Effector memory CD8-positive, alpha-beta T cell (primary cell): ENCODE measurements at places on chromosomes 13 and 19.

GRCh38 chr13:27592865-27593264 lies 27.5 kb downstream of the LNX2 start:
- no peak for DNase-seq

DNA sequence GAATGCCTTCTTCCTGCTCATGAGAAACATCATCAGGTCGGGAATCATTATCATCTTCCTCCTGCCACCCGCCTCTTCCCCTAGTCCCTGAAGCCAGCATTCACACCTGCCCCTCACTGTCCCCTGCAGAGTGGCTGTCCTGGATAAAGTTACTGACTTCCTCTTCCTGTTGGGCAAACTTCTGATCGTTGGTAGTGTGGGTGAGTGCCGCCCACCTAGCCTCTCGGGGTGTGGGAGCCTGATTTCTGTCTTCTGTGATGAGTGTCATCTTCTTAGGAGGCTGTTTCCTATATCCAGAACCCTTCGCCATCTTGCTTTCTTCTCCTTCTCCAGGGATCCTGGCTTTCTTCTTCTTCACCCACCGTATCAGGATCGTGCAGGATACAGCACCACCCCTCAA lies 12.5 kb downstream of the SLC44A2 start:
- DNase-seq = no peak

- DNase-seq = no peak
These were observed 308.9 kb upstream of the SLITRK1 start for GRCh38 chr13:84191139-84191538.

- DNase-seq = no peak
These were observed at the start of gene ZNF728 for GRCh38 chr19:23002690-23003422. Gene ZNF728 (minus strand): TSS chr19:23003176. CDS start chr19:23003030, 146 bp downstream.

GRCh38 chr13:83907196-83907989 lies 25.1 kb upstream of the SLITRK1 start:
- DNase-seq = no peak

DNA sequence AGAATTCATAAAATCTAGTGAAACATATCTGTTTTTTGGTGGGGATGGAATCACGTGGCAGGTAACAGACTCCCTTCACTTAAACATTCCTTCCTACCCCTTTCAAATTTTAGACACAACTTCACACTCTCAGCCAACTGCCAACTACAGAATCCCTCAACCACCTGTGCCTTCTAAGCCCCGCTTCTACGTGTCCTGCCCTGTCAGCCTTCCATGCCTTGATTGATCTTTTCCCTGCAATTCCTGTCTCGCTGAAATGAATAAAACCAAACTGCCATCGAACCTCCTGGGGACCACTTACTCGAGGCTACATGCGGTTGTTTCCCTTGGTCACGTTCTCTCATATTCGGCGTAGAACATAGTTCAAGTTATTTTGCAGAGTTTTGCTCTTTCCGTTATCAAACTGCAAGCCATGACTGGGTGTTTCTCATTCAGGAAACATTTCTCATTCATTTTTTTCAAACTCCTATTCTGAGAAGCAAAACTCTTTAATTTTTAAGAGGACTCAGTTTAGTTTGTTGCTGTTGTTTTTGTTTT lies 1.1 kb downstream of the ZNF625 start:
- DNase-seq = no peak

- peak; percentile 64 for DNase-seq
These were observed 1.9 kb upstream of the LMTK3 start for GRCh38 chr19:48513289-48514122.

DNA sequence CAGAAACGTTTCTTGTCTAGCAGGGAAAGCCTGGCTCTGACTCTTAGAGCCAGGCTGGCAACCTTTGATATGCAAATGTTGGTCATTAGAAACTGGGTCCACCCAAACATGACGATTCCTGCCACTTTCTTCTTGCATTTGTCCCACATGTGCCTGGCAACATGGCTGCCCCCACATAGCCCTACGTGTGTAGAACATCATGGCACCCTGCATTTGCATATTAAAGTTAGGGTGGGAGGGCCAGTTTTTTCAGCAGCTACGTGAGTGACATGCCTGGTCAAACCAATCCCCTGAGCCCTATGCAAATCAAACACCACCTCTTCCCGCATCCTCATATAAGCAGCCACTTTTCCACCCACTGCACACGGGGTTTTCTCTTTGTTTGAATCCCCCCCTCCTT lies 95.0 kb downstream of the LIG4 start:
- DNase-seq = no peak

DNA sequence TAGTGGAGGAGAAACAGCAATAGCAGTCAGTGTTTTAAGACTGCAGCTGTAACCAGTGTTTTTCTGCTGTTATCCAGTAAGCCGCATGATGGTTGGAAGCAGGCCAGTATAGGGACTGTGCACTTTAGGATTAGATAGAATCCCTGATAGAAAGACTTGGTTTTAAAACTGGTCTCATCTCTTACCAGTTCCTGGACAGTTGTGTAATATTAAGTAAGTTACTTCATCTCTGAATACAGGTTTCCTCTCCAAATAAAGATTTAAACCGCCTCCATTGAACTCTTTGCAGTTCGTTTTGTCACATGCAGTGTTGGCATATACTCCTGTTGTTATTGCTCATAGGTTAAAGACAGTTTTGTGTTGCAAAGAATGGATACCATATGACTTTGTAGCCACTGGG lies 25.6 kb downstream of the URI1 start:
- no peak for DNase-seq

GRCh38 chr13:89897681-89898080 lies 1449.8 kb upstream of the MIR17HG start:
- DNase-seq = no peak

- no peak for DNase-seq
These were observed 103.5 kb upstream of the TSC22D1 start for GRCh38 chr13:44679597-44679996.

DNA sequence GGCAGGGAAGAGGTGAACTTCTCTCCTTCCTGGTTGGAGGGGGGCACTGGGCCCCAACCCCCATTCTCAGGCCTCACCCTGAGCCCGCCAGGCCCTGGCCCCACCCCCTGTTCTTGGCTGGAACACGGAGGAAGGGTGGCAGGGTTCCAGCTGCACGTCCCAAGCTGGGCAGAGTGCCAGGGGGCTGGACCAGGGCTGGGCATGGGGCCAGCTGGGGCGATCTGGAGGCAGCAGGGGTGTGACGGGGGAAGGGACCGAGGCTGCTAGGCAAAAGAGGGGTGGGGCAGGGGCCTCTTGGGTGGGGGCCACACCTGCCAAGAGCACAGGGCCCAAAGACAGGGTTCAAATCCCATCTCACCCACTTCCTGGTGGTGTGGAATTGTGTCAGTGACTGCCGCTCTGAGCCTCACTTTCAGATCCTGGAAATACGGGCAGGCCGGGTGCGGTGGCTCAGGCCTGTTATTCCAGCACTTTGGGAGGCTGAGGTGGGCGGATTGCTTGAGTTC lies 2.2 kb downstream of the HIF3A start:
- DNase-seq = no peak

DNA sequence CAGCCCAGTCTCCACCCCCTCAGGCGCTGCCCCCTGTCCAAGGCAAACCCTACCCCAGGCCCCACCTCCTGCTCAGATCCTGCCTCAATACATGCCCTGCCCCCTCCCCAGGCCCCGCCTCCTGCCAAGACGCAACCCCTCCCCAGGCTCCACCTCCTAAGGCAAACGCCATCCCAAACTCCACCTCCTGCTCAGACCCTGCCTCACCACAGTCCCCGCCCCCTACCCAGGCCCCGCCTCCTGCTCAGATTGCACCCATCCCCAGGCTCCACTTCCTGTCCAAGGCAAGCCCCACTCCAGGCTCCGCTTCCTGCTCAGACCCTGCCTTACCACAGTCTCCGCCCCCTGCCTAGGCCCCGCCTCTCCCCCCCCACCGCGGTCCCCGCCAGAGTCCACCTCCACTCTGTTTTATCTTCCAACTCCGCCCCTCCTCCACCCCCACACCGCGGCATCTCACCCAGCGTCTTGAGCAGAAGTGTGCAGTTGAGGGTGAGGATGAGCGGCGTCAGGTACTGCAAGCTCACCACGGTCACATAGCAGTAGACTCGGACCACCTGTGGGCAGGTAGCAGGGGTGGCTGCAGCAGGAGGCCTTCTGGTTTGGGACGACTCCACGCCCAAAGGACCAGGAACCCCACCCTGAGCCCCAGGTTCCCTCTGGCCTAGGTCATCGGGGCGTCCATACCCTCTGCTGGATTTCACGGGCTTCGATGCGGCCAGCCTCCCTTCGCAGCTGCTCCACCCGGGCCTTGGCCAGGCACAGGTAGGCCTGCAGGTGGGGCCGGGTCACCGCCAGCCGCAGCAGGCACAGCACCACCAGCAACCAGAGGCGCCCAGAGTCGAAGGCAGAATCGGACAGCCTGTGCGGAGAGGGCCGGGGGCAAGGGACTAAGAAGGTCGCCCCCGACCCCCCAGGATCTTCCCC lies 17.7 kb downstream of the TMEM161A start:
- no peak for DNase-seq

DNA sequence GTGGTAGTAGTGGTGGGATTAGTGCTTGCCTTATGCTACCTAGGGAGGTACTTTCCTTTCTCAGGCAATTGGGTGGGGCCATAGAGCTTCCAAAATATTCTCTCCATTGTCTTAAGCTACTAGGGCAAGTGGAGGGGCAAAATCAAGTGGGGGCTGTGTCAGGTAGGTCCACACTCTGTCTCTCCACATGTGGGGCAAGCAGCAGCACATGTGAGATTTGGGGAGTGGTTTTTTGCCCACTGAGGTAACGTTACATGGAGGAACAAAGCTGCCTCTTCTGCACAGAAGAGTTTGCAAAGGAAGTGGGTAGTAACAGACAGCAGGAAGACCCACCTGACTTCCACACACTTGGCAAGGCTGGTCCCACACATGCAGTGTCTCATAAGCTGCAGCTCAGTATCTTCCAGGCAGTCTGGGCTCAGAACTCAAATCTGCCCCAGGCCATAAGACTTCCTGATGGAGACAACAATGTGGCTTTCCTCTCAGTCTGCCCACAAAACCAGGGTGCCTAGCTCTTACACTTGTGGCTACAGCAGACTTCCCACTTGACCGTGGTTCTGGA lies 1581.5 kb upstream of the PCDH20 start:
- DNase-seq = no peak

GRCh38 chr13:78960881-78961280 lies 301.9 kb upstream of the OBI1 start:
- DNase-seq = no peak

- DNase-seq = no peak
These were observed 5.8 kb downstream of the CD320 start for GRCh38 chr19:8302357-8302691.

GRCh38 chr13:37457612-37458011 lies 141.0 kb downstream of the POSTN start:
- DNase-seq = no peak

DNA sequence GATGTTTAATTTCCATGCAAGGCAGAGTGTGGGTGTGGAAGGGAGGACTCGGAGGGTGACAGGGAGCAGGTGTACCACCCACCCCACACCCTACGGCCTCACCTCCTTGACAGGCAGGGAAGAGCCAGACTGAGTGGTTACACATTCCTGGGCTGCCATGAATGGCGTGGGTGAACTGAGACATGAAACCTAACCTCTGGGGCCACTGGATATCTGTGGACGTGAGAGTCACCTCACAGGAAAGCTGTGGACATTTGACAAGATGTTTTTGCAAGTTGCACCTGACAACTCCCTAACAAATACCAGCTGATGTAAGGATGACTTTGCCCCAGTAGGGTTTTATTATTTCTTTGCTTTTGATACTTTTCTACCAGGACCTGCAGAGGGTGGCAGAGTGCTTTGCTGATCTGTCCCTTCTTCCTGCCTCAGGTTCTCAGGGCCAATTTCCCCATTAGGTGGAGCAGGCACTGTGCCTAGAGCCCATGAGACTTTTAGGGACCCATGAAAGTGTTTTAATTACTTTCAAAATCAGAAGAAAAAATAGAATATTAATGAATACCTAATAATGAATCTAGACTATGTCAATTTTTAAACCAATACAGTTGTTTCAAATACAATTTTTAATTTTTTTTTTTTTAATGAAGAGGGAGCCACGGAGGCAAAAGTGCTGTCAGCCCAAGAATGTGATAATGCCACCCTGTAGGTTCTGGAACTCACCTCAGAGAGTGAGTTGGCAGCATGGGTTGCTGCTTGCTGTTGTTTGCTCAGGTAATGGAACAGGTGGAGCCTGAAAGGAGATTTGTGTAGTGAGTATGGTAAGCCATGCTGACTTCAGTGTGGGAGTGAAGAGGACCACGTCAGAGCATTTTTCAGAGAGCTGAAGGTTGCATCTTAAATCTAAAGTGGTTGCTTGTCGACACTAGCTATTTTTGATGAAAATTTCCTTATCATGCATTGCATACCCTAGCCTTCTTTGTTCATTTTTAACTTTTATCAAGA lies 58.0 kb upstream of the CYSLTR2 start:
- peak; percentile 45 for DNase-seq

DNA sequence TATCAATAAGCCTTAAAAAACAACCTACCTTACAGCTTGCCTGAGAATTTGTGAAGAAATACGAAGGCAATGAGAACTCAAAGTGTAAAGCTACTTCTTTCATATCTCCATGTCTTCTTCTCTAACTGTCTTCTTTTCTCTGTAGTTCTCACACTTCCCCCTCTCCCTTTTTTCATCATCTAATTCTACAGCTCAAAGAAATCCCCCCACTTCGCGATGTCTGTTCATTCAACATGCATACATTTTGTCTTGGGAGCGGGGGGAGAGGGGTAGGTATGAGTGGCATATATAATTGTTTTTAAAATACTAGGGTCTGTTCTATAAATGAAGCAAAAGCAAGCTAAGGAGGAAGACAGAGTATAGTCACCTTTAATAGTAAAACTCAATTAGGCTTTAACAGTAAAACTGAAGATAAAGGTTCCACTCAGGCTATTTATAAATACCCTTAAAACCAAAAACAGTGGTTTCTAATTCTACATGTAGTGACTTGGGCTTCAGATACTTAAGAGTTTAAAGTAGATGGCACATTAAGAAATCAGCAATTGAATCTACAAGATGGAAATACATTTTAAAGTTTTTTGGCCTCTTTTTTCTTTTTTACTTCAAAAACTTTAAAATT lies 106.9 kb downstream of the KLF12 start:
- no peak for DNase-seq

- DNase-seq = no peak
These were observed 97.3 kb downstream of the STARD13 start for GRCh38 chr13:33188093-33188882.

DNA sequence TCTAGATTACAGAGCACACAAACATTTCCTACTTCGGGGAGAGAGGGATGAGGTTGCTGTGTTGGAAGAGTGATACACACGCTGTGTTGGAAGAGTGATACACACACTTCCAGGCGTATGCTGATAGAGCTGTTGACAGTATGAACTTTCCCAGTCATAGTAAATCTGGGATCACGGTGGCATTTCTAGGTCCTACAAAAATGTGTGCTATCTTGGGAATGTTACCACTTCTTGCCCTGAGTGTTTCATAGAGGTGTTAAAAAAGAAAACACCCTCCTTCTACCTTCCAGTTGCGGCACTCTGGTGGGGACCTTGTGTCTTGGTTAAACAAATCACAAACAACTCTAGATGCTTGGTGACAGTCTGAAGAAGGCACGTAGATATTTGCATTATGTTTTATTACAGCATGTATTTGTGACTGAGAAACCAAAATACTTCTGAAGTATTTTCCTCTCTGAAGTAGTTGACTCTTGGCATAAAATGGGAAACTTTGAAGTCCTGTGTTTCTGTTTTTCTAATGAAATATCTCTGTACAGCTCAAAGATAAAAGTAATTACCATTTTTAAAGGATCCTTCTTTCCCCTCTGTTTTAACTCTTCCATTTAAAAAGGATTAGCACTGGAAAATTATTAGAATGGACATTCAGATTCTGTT lies 52.5 kb downstream of the ARHGAP35 start:
- no peak for DNase-seq
